ENCODE measurements at places on chromosomes 6 and 20.

- DNase-seq, result no peak
Observed at GRCh38 chr6:163705923-163706322, 291.4 kb downstream of the QKI start.

DNA sequence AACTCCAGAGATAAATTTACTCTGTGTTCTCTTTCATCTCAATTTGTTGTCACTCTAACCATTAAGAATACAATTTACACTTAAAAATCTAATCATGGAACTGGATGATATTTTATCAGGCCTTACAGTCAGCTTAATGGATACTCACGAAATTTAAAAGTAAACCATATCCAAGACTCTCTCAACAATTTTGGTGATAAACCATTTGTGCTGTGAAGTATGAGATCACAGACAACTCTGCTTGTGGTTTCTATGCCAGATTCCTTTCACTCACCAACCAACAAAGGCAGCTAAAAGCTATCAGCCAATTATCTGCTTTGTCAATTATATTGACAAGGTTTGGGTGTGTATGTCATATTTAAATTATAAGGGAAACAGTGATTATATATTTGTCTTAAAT lies 155.8 kb downstream of the TRDN start:
- no peak for DNase-seq

- no peak for DNase-seq
Observed at GRCh38 chr20:53142225-53143127, 170.3 kb downstream of the TSHZ2 start.

DNA sequence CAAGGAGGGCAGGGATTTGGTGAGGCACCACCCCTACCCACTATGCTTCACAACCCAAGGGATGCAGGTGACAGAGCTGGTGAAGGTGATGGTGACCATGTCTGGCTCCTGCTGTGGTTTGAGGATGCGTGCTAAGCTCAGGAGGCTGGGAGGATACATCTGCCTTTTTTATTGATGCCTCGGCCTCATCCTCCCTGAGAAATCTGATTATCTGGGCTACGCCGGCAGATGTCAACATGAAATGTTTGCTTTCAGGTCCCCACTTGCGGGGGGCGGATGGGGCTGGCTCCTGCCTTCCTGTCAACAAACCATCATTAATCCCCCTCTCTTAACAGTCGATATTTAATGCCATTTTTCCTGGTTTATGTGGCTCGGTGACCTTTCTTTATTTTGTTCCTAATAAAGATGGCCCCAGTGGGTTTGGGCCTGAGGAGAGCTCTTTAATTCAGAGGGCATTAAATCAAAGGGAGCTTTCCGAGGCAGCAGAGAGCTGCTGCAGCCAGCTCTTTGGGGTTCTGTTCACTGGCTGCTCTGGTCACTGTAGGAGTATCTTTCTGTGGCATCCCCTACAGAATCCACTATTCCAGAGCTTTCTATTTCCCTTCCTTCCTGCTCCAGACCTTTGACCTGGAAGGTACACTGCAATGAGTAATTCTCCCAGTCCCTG lies 33.5 kb upstream of the LRFN2 start:
- DNase-seq, result no peak

- no peak for DNase-seq
Observed at GRCh38 chr20:63031251-63032014, 24.7 kb upstream of the BHLHE23 start.
